ENCODE measurements at places on chromosomes 11 and 22.

DNA sequence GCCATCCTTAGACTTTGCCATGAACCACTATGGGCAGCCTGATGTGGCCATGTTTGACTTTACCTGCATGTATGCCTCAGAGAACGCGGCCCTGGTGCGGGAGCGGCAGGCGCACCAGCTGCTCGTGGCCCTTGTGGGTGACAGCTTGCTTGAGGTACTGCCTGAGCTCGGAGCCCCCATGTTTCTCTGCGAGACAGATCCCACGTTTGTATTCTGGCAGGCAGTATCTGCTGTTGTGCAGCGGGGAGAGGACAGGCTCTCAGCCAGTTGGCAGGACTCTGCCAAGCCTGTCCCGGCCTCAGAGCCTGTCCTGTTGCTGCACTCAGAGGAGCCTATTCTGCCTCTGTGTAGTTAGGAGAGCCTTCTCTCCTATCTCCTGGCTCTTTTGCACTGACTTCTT lies 109.9 kb downstream of the MICAL2 start:
- no peak for DNase-seq

GRCh38 chr11:27573024-27573423 lies 66.5 kb upstream of the LIN7C start:
- no peak for DNase-seq

- DNase-seq, result no peak
These were observed 7.7 kb upstream of the GLYATL1B start for GRCh38 chr11:59078435-59078834.

DNA sequence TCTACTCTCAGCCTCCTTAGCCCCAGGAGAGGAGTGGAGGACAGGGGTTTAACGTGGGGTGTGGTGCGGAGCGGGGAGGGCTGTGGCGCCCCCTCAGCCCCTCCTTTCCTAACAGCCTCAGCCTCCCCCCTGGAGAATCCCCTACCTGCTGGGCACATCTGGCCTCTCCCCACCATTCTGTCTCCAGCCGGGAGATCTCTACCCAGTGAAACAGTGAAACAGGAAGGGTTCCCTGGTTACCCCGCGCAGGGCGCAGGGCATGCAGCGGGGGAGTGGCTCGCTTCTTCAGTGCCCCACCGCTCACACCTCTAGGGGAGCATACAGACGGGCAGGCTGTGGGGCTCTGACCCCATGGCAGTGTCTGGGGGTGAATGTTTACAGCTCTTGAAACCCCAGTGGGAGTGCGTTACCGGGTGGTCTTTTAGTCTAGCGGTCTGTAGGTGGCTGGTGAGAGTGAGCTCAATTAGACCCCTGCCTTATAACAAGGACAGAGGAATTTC lies 54.7 kb upstream of the CCDC188 start:
- no peak for DNase-seq

DNA sequence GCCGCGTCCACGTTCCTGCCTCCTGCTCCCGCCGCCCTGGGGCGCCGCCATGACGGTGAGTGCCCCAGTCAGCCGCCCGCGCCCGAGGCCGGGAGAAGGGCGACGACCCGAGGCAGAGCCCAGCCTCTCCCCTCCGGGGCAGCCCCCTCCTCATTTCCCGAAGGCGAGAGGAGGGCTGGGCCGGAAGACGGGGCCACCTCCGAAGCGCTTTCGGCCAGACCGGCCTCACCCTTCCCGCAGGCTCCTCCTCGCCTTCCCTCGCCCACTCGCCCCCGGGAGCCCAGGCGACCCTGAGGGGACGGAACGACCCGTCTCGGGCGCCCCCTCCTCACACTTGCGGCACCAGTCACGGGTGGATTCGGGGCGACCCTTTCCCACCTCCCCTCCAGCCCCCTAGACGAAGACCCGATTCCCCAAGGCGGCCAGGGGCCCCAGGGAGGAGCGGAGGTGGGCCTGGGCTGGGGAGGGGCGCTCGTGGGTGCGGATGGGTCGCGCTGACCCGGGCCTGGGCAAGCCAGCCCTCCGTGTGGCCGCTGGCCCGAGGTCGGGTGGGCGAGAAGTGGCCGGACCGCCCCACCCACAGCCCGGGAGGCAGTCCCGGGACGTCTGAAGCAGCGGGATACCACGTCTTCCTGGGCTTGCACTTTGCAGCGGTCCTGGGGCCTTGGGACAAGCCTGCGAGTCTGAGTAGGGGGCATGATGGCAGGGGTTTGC lies 49.7 kb downstream of the TRIOBP start:
- DNase-seq, result no peak

DNA sequence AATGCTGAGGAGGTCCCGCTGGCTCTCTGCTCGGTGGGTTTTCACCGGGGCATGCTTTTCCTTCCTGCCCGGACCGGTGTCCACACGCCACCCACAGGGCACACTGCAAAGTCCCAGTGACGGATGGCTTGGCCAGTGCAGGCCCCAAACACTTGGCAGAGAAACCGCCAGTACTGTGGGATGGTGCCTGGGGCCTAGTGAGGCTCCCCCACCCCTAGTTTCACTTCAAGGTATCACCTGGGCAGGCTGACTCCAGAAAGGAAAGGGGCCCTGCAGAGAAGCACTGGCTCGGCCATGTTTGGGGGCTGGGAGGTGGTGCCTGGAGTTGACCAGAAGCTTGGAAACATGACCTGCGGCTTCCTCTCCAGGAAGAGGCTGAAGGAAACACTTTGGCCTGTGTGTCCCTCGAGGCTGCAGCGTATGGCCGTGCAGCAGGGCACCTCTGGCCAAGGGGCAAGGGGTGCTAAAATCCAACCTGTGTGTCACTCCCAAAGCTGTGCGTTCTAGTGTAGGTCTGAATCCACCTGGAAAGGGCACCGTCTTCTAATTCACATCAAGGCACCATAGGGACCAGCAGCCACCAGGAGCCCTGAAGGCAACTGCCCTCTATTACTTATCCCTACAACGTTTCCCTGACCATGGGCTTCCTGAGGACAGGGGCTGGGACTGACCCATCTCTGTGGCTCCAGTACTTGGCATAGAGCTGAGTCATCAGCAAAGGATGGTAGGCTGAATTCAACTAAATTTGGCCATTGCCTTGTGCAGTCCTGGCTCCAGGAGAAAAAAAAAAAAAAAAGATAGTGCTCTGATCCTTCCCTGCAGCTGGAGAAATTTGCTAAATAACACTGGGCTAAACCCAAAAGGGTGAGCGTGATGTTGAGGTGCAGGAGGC lies 22.6 kb downstream of the TPBGL start:
- DNase-seq, result no peak

GRCh38 chr22:19872779-19873137 lies 18.1 kb upstream of the GNB1L start:
- no peak for DNase-seq

GRCh38 chr22:19796160-19796559 lies 35.6 kb downstream of the TBX1 start:
- DNase-seq, result no peak

DNA sequence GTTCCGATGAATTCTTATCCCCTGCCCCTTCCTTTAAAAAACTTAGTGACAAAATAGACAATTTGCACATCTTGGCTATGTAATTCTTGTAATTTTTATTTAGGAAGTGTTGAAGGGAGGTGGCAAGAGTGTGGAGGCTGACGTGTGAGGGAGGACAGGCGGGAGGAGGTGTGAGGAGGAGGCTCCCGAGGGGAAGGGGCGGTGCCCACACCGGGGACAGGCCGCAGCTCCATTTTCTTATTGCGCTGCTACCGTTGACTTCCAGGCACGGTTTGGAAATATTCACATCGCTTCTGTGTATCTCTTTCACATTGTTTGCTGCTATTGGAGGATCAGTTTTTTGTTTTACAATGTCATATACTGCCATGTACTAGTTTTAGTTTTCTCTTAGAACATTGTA lies 12.0 kb downstream of the CCND1 start:
- no peak for DNase-seq

DNA sequence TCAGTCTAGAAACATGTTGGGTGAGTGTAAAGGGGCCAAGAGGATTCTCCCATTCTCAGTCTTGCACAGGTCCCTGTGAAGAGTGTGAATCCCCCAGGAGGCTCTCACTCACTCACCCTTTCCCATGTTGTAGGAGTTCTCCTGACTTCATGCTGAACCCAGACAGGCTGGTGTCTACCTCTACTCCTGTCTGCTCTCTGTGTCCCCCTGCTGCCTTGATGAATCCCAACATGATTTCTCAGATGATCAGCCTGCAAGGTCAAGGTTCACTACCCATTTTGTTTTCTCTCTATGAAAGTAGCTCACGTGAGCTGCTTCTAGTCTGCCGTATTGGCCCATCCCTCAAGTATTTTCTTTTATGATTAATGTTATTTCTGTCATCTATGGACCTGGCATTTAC lies 500.6 kb downstream of the ETS1 start:
- no peak for DNase-seq

- no peak for DNase-seq
These were observed 222.5 kb downstream of the SOX6 start for GRCh38 chr11:16133867-16134266.

- no peak for DNase-seq
These were observed 6.7 kb downstream of the GALNT18 start for GRCh38 chr11:11615086-11615485.

DNA sequence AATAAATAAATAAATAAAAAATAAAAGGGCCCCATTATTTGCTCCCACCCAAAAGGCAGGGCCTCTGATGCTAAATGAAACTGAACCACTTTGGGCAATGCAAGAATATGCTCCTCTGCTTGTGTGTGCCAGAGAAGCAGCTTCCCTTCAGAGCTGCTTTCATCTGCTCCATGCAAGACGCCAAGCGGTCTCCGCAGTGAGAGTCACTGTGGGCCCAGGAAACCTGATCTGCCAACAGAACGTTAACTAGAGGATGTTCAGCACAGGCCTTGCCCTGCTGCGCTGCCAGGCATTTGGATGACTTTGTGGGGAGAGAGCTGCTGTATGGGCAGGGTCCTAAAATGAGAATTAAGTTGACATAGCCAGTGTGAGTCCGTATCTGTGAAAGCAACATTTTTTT lies 43.7 kb upstream of the APOA1 start:
- no peak for DNase-seq

GRCh38 chr22:28909375-28909774 lies 26.0 kb downstream of the ZNRF3 start:
- no peak for DNase-seq

DNA sequence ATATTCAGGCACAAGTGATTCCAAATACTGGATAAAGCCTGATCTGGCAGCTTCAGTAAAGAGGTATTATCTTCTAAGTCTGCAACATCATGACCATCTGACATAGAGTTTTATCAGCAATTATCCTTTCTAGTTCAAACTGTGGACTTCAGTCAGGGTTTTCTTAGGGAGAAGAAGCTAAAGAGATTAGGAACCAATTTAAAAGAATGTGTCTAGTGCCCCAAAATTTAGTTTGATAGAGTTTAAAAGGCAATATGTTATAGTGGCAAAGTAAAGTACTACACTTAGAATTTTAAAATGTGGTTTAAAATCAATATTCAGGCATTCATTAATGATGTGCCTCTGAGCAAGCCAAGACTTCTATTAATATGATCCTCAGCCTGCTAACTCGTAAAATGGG lies 5.4 kb downstream of the PAK1 start:
- DNase-seq, result no peak

DNA sequence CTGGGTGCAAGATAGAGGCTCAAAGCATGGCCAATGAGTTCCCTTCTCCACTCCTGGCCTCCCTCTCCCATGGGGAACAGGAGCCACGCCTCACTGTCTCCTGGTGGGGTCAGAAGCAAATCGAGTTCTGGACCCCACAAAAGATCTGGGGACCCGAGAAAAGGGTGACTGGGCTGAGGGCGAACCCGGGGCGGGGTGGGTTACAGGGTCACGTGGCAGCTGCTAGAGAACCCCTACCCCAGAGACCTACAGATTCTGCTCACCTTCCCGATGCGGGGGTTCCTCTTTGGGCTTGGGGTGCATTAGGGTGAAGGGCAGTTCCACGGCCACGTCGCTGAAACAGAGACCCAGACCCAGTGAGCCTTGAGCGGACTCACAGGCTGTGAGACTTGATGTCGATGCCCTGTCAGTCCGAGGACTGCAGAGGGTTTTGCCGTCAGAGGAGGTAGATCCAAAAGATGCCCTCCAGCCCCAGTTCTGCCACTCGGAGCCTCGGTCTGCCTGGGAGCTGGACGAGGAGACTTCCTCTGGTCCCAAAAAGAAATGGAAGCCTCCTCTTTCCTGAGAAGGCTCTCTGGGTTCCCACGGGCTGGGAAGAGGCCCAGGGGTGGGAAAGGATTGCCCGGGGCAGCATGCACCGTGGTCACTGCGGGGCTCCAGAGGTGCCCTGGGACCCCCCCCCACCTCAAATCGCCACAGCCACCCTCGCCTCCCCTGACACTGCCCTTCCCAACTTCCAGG lies 28.2 kb downstream of the TPBGL start:
- DNase-seq, result no peak

- no peak for DNase-seq
These were observed 3.5 kb downstream of the ADM start for GRCh38 chr11:10308201-10308954.

GRCh38 chr11:47887910-47888569 lies 39.9 kb upstream of the NUP160 start:
- no peak for DNase-seq

GRCh38 chr11:43699870-43700269 lies 19.3 kb downstream of the HSD17B12 start:
- no peak for DNase-seq

GRCh38 chr22:40215266-40215665 lies 37.5 kb downstream of the TNRC6B start:
- no peak for DNase-seq

DNA sequence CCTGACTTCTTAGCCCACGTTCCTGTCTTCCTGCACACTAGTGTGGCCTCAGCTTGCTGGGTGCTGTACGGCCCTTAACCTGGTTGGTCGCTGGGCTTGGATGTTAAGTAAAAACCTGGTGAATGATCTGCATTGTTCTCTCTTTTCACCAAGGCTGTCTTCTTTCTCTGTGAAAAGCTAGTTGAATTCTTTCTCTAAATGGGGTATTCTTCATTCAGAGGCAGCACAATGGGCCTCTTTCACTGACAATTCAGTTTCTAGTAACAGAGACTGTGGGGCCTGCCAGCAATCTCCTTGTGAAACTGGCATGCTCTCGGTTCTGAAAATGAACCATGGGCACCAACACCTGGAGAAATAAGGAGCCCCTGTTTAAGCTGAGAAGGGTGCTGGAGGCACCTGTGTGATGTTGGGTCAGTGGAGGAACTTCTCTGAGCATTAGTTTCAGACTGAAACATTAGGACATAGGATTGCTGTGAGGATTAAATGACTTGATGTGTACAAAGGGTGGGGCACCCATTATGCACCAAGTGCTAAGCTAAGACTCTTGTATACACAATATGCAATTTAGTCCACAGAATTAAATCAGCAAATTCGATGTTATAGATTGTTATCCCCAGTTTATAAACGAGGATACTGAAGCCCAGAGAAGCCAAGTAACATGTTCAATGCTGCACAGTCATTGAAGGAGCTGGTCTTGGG lies 33.1 kb upstream of the ELF5 start:
- no peak for DNase-seq
